ENCODE measurements at places on chromosomes 6 and 20.
A peak's percentile ranks its signal among the peaks of the same experiment; 100 is the strongest.

GRCh38 chr6:23027281-23027680 lies 457.9 kb downstream of the HDGFL1 start:
- DNase-seq: no peak

- peak; percentile 27 for DNase-seq
These were observed 245.1 kb downstream of the FOXA2 start for GRCh38 chr20:22339091-22339881.

- DNase-seq: no peak
These were observed 11.2 kb upstream of the MRPS18A start for GRCh38 chr6:43698584-43699349.

GRCh38 chr6:155123520-155123919 lies 128.4 kb downstream of the TIAM2 start:
- no peak for DNase-seq

- DNase-seq: no peak
These were observed 11.6 kb upstream of the ARFGEF2 start for GRCh38 chr20:48909910-48910309.

GRCh38 chr6:157536223-157536545 lies 155.2 kb downstream of the ZDHHC14 start:
- DNase-seq: no peak

GRCh38 chr20:48578397-48579098 lies 249.3 kb downstream of the PREX1 start:
- no peak for DNase-seq

DNA sequence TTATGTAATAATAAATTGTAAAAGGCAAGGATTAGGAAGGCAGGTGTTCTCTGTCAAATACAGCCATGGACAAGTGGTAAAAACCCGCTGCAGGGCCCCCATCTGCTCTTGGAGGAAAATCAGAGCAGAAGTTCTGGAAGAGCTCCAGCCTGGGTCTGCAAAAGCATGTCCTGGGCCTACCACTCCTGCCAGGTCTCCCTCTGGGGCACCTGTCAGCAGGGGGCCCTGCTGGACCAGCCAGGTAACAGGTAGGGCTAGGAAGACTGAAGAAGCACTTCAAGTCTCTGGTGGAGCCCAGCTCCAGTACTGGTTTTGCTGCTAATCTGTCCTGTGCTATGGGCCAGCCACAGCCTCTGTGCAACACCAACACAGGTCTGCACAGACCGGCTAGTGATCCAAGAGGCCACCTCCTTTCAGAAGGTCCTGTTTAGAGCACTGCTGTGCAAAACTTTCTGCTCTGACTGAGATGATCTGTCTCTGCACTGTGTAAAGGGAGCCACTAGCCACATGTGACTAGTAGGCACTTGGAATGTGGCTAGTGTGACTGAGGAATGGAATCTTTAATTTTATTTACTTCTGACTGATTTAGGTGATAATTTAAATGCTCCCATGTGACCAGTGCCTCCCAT lies 30.2 kb downstream of the RRBP1 start:
- no peak for DNase-seq

- no peak for DNase-seq
These were observed 264.0 kb downstream of the FOXA2 start for GRCh38 chr20:22320245-22320915.

- no peak for DNase-seq
These were observed 651.0 kb downstream of the CD109 start for GRCh38 chr6:74346936-74347535.

GRCh38 chr6:93580446-93580845 lies 161.1 kb upstream of the EPHA7 start:
- DNase-seq: no peak

GRCh38 chr6:34362909-34363680 lies 29.4 kb downstream of the NUDT3 start:
- no peak for DNase-seq

- DNase-seq: no peak
These were observed 161.0 kb downstream of the BACH2 start for GRCh38 chr6:90135667-90136066.

- no peak for DNase-seq
These were observed 92.9 kb downstream of the TFAP2C start for GRCh38 chr20:56722042-56722441.

DNA sequence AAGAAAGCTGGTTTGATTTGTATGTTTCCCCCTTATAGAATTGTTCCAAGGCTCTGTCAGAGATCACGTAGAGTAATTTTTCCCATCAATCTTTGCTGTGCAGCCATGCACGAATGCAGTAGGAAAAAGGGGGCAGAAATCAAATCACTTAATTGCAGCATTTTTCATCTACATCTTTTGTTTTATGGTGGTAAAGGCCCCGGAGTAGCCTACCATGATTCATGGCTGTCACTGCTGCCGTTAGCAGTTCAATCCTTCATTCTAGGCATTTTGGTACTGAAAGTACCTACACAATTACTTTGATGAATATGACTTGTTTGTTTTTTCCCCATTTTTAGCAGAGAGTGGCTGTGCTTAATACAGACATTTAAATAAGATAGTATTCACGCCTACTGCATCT lies 631.9 kb upstream of the MMS22L start:
- DNase-seq: no peak

- no peak for DNase-seq
These were observed 555 bp downstream of the FAM120B start for GRCh38 chr6:170307080-170307545.

GRCh38 chr6:147341486-147341885 lies 137.3 kb downstream of the STXBP5 start:
- DNase-seq: no peak

DNA sequence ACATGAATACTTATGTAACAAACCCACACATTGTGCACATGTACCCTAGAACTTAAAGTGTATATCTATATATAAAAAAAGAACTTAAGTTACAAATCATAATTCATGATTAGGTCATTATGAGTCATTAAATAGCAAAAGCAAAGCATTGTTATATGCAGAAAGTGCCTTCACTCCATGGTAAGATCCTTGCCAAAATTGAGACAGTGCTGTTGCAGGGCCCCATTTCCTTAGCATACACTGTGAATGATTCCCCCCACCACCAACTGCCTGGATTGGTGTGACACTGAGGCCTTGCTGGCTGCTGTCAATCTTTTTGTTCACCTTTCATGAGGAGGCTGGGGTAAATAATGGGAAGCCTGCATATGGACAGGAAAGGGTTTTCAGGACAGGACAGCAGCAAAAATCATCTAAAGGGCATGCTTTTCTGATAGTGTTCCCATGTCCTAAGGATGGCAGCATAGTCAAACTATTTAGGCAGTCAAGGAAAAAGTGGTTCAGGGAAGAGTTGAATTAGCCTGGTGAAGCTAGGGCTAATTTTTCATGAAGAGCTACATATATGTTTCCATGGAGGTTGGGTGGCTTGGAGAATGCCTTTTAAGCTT lies 188.2 kb upstream of the ASCC3 start:
- no peak for DNase-seq

GRCh38 chr6:166655251-166655650 lies 28.2 kb upstream of the RPS6KA2 start:
- no peak for DNase-seq

- DNase-seq: no peak
These were observed 98.0 kb upstream of the SLC24A3 start for GRCh38 chr20:19114410-19114809.

- no peak for DNase-seq
These were observed 76.9 kb downstream of the VTA1 start for GRCh38 chr6:142223938-142224337.

- DNase-seq: no peak
These were observed 2.0 kb upstream of the ZSCAN26 start for GRCh38 chr6:28264834-28265401.

GRCh38 chr20:64245746-64246595 lies 9.6 kb upstream of the PCMTD2 start:
- no peak for DNase-seq

DNA sequence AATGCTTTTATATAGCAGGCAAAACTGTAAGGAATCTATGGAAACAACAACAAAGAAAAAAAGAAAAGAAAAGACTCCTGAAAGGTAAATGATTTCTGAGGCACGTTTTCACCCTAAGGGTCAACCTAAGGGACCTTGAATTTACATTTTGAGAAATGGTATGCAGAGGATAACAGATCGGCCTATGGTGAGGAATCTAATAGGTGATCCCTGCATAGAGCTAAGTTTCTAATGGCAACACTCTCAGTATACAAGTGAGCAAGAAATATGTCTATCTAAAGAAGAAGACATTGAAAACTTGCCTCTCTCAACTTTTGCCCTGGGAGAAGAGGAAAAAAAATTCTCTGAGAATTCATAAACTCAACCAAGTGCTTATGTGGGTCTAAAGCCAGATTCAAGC lies 18.9 kb upstream of the AKAP7 start:
- DNase-seq: no peak

DNA sequence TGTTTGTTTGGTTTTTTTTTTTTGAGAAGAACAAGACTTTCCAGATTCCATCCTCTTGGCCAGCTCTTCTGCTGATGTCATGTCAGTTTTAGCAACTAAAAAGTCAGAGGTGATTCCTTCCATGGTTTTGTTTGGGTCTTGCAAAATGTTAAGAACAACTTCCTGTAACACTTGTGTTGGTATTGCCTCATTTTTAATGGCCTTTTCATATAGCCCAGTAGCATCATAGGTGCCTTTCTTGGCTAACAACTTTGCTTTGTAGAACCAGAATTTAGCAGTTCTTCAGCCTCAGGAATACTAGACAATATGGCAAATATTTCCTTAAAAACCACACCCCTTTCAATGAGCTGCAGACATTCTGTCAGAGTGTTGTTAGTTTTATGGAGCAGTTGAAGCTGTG lies 99.5 kb upstream of the SIRPG start:
- no peak for DNase-seq

DNA sequence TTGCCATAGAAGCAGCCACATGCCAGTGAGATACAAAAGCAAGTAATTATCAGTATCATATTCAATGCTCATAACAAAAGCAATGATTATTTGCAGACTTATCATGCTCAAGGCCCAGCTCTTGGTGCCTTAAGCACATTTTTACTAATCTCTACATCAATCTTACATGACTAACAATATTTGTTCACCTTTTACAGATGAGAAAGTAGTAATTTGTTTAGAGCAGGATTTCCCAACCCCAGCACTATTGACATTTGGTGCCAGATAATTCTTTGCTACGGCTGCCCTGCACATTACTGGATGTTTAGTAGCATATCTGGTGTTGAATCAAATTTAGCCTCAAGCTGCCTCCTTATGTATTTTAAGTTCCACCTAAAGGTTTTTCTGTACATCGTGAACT lies 19.0 kb upstream of the DOK5 start:
- DNase-seq: no peak

- no peak for DNase-seq
These were observed 116.5 kb upstream of the HDAC2 start for GRCh38 chr6:114087496-114087895.

- DNase-seq: no peak
These were observed 175.5 kb upstream of the FOXQ1 start for GRCh38 chr6:1136415-1136774.

- no peak for DNase-seq
These were observed 622 bp downstream of the MRGBP start for GRCh38 chr20:62796699-62797491.

DNA sequence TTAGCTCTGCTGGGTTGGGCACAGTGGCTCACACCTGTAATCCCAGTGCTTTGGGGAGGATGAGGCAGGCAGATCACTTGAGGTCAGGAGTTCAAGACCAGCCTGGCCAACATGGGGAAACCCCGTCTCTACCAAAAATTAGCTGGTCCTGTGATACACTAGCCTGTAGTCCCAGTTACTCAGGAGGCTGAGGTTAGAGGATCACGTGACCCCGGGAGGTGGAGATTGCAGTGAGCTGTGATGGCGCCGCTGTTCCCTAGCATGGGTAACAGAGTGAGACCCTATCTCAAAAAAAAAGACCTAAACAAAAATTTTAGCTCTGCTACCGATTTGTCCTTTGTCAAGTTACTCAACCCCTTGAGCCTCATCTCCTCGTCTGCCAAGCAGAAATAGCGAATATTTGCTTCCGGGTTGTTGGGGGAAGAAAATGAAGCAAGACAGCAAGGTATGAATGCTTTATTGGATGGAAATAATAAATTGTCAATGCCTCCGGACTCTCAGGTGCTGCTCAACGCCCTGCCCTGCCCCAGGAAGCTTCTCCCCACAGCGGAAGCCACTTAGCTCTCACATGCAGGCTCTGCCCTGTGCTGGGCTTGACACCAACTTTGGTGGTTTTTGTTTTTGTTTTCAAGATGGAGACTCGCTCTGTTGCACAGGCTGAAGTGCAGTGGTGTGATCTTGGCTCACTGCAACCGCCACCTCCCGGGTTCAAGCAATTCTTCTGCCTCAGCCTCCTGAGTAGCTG lies 24.9 kb upstream of the ITCH start:
- no peak for DNase-seq

DNA sequence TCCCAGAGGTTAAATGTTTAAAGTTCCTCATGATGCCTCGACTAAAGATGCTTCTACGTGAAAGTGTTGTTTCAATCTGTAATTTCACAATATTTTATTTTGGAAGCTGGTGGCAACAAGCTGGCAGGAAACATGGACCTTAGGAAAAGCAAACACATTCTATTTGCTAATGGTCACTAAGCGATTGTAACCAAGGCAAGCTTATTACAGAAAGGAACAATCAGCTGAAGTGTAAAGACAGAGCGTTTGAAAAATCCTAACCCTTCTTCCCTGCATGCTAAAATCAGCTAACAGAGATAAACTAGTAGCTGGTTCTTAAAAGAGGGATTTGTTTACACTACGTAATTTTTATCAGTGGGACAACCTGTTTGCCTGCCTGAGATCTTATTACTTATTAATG lies 50.0 kb downstream of the IL20RA start:
- DNase-seq: no peak

DNA sequence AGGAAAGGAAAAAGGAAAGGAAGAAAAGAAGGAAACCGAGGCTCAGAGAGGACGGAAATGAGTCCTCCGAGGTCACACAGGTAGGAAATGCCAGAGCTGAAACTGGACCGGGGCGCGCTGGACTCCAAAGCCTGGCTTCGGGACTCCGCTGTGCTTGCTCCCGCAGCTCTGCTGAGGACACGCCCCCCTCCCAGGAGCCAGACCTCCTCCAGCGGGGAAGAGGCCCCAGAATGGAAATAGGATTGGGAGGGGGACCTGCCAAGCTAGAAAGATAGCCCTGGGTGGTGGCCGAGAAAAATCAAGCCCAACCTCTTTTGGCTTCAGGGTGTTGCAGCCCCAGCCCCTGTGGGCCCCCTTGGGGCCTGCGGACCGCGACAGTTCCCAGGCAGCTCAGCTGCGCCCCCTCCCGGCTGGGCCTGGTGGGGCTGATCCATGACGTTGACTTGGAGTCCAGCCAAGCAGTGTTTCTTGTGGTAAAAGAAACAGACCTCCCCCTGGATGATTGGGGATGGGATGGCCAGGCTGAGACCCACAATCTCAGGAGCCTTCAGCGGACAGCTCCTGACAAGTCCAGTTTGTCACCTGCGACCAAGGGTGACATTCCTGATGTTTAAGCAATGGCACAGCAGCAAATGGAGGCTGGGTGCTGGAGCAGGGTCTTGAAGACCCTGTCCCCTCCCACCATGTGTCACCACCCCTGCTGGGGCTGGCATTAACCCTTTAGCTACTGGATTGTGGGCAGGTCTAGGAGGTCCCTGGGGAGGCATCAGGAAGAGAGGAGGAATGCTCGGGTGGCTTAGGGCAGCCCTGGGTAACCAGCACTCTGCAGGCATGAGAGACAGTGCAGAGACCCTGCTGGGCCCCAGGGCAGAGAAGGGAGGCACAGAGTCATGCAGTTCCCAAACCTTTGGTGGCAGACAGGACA lies 55.4 kb downstream of the RIPOR3 start:
- no peak for DNase-seq

GRCh38 chr6:137261361-137261760 lies 42.2 kb upstream of the IFNGR1 start:
- DNase-seq: no peak
